ENCODE measurements at places on chromosomes 12 and 14.
A peak's percentile ranks its signal among the peaks of the same experiment; 100 is the strongest.

DNA sequence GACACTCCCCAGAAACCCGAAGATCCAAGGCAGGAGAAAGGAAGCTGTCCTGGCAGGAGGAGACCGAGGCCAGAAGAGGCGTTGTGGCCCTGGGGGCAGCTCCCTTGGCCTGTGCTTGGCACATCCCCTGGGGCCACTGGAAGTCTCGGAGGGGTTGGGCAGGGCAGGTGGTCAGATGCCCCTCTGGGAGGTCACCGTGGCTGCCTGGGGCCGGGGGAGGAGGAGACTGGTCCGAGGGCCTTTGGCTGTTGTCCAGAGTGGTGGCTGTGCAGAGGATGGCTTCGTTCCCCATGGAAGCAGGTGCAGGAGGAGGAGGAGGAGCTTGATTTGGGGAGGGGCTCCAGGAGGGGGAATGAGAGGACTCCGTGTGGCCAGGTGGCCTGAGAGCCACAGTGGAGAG lies 3.3 kb upstream of the NUDT14 start:
- DNase-seq = peak; percentile 66

DNA sequence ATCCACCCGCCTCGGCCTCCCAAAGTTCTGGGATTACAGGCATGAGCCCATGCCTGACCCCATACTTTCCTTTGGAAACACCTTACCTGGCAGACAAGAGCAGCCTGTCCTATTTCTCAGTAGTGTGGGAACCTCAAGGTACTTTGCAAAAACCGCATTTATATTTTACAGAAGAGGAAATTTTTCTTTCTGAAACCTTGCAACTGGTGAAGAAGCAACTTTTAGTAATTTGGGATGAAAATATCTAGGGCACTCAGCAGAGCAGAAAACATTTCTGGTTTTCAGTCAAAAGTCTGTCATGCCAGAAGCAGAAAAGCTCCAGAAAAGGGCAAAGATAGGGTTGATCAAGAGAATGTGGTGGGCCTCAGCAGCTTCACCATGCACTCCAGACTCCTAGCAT lies 21.2 kb downstream of the HVCN1 start:
- DNase-seq = no peak

DNA sequence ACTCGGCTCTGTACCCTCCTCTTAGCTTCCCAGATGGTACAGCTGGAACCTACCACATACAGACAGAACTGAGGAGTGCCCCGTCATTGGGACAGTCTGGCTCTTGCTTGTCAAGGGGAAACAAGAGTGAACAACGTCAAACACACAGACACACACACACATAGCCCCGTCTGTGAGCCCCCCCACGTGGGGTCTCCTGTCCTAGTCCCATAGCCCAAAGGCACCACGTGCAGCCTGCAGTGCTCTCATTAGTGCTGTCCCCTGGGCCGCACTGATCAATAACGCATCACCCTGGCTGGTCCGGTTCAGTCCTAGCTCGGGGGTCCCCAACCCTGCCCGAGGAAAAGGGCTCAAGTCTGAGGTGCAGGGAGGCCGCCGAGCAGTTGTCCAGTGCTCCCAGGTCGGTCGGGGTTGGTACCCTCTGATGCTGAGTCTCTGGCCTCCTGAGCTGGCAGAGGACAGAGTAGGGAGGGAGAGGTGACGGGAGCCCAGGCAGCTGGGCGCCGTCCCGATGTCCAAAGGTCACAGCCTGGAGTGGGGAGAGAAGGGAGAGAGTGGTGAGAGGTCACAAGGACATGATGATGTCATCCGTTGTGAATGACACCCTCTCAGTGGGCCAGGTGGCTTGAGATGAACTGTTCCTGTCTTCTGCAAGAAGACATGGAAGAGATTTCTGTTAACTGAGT lies 105.4 kb upstream of the NOS1 start:
- no peak for DNase-seq

GRCh38 chr12:124031058-124031457 lies 58.0 kb downstream of the ZNF664 start:
- DNase-seq = no peak

DNA sequence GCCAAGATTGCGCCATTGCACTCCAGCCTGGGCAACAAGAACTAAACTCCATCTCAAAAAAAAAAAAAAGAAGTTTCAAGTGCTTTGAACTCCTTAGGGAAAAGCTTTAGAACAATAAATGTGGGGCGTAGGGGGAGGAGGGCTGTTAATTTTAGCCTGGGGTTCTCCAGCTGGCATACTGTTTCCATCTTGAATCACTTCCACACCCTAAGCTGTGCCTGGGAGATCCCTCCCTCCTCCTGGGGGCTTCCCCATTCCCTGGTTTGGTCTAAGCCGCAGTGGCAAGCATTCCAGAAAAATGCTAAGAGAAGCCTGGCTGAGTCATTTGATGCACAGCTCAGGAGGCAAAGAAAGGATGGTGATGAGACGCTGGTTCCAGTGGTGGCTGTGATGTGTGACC lies 2.3 kb upstream of the ZNF384 start:
- no peak for DNase-seq

DNA sequence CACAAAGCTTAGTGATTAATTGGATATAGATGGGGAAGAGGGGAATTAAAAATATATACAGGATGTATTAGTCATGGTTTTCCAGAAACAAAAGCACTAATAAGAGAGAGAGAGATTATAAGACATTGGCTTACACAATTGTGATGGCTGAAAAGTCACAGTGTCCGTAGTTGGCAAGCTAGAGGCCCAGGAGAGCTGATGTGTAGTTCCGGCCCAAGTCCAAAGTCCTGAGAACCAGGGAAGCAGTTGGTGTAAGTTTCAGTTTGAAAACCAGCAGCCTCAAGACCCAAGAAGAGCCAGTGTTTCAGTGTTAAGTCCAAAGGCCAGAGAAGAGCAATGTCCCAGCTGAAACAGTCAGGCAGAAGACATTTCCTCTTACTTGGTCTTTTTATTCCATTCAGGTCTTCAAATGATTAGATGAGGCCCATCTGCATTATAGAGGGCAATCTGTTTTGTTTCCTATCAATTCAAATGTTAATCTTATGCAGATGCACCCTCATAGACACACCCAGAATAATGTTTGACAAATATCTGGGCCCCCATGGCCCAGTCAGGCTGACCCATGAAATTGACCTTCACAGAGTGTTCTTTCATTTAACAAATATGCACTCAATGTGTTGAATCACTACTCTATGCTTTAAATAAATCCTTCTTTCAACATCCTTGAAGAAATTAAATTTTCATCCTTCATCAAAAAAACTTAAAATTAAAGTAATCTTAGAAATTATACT lies 67.2 kb upstream of the DIO2 start:
- DNase-seq = no peak

GRCh38 chr14:103157969-103158368 lies 34.7 kb downstream of the TNFAIP2 start:
- no peak for DNase-seq

DNA sequence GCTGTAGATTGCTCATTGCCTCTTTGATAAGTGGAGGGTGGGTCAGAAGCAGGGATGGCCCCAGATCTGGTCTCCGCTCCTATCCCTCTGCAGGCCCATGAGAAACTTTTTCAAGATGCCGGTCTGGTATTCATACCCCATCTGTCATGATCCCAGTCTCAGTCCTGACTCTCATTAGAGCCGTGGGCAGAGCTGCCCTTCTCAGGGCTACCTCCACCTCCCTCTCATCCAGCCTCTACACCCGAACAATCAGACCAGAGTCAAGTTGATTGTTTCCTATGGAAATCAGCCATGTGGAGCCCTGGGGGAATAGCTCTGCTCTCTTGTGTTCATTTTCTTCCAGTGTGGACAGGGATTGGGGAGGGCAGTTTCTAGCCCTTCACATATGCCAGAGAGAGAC lies 45.8 kb downstream of the NEUROD4 start:
- no peak for DNase-seq

DNA sequence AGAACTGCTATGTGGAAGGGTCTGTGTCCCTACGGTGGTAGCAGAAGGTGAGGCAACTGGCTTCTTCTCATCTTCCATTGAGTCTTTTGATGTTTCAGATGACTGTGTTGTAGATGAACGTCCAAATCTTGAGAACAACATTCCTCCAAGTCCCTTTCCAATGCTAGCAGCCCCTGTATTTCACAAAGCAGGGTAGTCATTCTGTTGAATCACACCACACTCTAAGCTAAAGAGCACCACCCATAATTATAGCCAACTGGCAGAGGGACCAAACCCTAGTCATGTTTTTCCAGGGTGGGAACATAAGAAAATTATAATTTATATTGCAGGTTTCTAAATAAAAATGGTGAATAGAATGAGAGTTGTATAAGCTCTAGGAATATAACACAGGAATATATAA lies 98.7 kb downstream of the DDHD1 start:
- no peak for DNase-seq

- DNase-seq = no peak
These were observed 85.6 kb downstream of the CMKLR1 start for GRCh38 chr12:108253540-108253939.

DNA sequence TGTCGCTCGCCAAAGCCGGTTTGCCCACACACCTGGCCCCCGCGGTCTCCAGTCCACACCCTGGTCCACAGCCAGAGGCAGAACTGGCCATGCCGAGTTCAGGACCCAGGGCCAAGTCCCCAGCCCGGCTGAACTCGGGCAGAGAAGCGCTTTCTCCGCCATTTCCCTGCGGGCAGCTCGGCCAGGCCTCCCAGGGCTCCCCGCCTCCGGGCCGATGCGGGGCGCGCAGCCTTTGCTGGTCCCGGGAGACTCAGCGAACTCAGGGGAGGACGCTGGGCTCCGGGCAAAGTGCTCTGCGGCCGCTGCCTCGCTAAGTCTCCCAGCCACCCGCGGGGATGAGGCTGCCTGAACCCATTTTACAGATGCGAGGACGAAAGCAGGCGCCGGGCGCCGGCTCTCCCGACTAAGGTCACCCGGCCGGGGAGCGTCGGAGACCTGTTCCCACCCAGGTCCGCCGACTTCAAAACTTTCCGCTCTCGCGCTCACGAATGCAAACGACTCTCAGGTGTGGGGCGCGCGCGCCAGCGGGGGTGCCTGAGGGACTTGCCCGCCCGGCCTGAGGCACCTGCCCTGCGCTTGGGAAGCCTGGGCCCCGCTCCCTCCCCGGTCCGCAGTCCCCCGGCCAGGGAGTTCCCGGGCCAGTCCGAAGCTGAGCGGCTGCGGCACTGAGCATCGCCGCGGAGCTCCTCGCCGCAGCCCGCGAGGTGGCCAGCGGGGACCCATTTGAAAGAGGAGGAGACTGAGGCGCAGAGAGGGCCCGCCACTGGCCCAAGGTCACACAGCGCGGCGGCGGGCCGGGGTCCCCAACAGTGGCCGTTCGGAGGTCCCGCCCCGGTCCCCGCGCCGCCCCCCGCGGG lies 627 bp downstream of the TESC start:
- DNase-seq = no peak

GRCh38 chr14:100536121-100536510 lies 51.1 kb downstream of the BEGAIN start:
- no peak for DNase-seq

- peak; percentile 40 for DNase-seq
These were observed 134.9 kb upstream of the FRMD6 start for GRCh38 chr14:51516706-51517395.

DNA sequence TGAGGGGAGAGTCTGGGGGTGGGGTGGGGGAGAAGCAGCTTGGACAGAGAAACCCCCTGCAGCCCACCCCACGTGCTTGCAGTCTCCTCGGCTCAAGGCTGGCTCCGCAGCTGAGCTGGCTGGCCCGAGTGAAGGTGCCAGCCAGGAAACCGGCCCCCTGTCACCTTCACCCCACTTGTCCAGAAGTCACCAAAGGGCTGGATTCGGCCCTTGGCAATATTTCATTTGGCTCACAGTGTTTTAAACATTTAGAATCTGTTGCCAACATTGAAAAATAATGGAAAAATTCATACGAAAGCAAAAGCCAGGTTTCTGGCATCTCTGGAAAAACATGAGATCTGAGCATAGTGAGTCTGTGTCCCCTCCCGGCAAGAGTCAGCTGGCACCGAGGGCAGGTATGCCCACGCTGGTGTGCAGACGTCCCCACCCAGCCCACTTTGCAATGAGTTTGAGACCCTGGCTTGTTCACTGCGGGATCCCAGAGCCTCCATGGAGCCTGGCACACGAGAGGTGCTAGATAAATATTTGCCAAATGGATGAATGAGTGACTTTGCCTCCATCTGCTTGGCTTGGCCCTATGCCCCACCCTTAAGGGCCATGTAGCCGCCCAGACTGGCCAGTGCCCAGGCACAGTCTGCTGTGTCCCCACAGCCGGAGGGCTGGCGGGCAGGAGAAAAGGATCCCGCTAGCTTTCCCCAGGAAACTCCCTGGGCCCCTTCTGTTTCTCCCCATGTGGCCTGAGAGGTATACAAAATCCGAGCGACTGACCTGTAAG lies 18.2 kb downstream of the MSI1 start:
- peak; percentile 44 for DNase-seq

DNA sequence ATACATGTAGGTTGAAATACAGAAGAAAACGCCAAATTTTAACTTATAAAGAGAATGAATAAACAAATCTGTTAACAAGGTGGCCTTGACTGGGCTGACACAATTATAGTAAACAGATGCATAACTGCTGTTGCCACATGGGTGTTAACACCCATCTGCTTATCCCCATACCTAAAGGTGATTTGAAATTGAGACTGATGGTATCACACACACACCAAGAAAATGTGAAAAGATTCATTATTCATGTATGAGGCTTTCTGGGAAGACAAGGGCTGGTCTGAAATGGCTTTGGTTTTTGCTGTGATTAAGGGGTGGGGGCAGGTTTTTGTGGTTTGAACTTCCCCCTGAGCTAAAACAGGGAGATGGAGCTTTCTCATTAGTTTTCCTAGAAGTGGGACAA lies 156.6 kb downstream of the SYT10 start:
- DNase-seq = no peak

GRCh38 chr14:24325041-24325530 lies 9.8 kb downstream of the ADCY4 start:
- DNase-seq = no peak

- no peak for DNase-seq
These were observed 43.8 kb upstream of the ATF1 start for GRCh38 chr12:50720085-50720484.

- no peak for DNase-seq
These were observed 356.0 kb upstream of the CLEC14A start for GRCh38 chr14:38611928-38612327.

- DNase-seq = no peak
These were observed 206.1 kb downstream of the PCNX1 start for GRCh38 chr14:71113376-71113775.

DNA sequence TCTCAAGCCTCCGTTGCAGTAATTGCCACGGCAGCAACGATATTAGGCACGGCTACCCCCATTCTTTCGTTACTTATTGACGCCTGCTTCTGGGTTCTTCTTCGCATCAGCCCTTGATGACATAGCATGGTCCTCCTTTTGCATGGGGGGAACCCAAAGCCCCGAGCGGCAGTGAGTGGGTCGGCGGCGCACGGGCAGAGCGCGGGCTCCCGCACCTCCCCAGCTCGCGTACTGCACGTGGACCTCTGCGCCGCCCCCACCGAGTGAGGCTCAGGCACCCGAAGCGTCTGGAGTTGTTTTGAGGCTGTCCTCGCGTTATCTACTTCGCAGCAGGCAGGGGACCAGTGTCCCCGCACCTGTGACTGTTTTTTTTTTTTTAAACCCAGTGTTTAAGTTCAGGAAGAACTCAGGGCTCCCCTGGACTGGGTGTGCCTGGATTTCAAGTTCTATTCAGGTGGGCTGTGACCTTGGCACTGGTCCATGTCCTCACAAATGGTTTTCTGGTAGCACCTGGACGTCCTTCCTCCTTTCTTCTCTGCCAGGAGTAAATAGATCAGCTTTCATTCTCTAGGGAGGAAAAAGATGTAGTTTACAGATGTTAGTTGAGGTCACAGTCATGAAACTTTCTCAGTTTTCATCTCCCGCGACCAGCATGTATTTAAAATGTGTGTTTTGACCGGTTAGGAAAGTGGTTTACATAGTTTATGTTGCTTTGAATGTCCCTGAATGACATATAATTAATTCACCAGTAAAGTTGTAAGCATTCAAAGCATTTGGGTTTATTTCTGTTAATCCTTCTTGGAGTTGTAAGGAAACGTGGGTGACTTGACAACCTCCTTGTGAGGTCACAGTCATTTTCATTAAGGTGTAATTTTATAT lies 1.4 kb upstream of the FOXN4 start:
- DNase-seq = peak; percentile 86

All from COR-L47 (cell line).